ENCODE measurements at places on chromosomes 13 and 19.

DNA sequence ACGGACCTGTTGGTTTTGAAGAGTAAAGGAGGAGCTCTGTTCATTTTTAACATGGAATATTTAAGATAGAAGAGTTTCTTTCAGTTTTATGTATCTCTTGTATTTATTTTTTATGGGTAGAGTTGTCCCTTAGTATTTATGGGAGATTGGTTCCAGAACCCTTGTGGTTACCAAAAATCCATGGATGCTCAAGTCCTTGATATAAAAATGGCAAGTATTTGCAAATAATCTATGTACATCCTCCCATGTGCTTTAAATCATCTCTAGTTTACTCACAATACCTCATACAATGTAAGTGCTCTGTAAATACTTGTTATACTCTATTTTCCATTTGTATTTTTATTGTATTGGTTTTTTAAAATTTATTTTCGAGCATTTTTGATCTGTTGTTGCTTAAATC lies 63.1 kb downstream of the TM9SF2 start:
- DNase-seq = no peak

DNA sequence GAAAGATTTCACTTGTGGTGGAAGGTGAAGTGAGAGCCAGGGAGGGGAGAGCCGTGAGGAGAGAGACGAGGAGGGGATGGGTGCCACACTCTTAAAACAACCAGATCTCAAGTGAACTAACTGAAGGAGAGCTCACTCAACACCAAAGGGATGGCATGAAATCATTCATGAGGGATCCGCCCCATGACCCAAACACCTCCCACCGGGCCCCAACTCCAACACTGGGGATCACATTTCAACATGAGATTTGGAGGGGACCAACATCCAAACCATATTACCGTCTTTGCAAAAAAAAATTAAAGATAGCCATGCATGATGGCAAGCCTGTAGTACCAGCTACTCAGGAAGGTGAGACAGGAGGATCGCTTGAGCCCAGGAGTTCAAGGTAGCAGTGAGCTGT lies 34.9 kb upstream of the POP4 start:
- no peak for DNase-seq

DNA sequence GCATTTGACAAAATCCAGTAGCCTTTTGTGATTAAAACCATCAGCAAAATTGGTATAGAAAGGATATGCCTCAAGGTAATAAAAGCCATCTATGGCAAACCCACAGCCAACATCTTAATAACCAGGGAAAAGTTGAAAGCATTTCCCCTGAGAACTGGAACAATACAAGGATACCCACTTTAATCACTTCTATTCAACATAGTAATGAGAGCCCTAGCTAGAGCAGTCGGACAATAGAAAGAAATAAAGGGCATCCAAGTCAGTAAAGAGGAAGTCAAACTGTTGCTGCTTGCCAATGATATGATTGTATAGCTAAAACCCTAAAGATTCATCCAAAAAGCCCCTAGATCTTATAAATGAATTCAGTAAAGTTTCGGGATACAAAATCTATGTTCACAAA lies 1510.3 kb downstream of the PCDH9 start:
- DNase-seq = no peak

GRCh38 chr13:107548338-107548737 lies 667.0 kb downstream of the LIG4 start:
- no peak for DNase-seq

GRCh38 chr13:44267203-44267602 lies 106.4 kb upstream of the SERP2 start:
- DNase-seq = no peak

GRCh38 chr13:53499576-53500133 lies 471.0 kb downstream of the OLFM4 start:
- DNase-seq = no peak

- no peak for DNase-seq
These were observed 8.3 kb downstream of the CACTIN start for GRCh38 chr19:3618144-3618810.

DNA sequence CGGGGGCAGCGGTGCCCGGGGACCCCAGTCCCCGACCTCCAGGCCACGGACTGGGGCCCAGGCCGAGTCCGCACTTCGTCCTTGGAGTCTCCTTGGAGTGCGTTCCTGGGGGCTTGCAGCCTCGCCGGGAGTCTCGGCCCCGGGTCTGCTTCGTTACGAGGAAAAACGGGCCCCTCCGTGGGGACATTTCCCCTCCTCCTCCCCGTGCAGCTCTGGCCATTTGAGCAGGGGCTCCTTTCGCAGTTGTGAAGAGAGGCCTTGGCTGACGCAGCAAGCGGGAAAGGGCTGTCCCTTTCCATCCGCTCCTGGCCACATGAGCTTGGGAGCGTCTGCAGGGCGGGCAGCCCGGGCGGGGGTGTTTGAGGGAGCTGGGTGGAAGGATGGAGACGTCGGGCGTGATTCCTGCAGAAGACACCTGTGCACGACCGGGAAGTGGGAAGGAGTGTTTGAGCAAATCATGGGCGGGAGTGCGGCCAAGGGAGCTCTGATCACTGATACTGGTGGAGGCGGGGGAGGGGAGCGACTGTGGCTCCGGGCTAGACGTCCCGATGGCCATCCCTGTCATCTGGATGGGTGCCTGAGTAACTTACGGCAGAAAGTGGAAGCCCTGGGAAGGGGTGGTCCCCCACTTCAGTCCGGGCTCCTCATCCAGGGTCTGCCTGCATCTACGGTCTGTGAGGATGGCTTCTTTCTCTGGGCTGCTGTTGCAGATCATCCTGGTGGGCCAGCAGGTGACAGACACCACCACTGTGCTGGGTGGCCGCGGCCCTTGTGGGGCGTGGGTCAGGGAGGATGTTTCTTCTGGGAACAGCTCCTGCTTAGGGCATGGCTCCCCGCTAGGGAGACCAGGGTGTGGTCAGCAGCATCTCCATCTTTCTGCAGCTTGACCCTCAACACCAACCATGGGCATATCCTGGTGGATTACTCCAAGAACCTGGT lies 736 bp downstream of the GPI start:
- DNase-seq = no peak

DNA sequence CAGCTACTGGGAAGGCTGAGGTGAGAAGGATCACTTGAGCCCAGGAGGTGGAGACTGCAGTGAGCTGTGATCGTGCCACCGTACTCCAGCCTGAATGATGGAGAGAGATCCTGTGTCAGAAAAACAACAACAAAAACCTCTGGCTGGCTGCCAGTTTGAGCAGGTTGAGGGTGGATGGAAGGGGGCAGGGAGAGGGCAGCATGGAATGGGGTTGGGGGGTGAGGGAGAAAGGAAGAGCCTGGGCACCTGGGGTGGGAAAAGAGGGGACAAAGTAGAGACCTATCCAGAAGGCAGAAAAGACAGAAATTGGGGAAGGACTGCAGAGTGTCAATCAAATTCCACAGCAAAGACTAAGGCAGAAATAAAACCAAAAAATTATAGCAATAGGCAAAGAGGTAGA lies 4.7 kb downstream of the SLC1A5 start:
- no peak for DNase-seq

- no peak for DNase-seq
These were observed 795.9 kb upstream of the PCDH9 start for GRCh38 chr13:68026077-68026476.

DNA sequence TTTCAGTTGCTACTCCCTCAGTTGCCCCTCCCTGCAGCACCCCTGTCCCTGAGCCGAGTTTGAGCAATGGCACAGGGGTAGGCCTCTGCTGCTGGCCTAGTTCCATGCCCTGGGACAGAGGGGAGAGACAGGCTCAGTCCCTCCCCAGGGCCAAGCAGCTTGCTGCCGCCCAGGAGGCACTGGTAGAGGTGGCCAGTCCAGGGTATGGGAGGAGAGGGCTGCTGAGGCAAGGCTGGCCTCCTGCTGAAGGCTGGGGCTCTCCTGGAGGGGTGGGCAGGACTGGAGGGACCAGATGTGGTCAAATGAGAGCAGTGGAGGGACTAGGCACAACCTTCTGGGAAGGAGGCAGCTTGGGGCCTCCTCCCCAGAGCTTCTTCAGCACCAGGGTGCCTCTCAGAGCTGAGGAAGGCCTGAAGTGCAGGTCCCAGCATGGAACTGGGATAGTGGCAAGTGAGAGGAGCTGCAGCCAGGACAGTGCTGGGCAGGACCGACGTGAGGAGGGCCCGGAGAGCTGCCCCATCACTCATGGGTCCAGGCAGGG lies 29.8 kb upstream of the VSTM2B start:
- no peak for DNase-seq

DNA sequence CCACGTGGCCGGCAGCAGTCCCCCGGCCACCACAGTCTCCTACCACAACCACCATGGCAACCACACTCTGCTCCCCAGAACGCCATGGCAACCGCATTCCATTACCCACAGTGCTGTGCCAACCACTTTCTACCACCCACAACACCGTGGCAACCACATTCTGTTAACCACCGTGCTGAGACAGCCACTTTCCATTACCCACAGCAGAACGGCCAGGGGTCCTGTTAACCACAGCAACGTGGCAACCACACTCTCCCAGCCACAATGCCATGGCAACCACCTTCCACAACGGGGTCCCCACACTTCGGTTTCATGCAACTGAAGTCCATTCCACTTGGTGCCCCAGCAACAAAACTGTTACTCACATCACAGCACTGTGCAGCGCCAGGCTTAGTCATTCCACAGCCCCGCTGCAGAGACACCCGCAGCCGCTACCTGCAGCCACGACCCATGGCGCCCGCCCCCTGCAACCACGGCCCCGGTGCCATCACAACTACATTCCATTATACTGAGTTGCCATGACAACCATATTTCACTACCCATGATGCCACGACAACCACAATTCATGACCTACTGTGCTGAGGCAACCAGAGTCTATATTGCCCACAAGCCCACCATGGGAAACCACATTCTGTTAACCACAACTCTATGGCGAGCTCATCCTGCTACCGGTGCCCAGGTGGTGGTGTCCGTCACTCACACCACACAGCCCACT lies 10.0 kb downstream of the DPF1 start:
- DNase-seq = no peak

DNA sequence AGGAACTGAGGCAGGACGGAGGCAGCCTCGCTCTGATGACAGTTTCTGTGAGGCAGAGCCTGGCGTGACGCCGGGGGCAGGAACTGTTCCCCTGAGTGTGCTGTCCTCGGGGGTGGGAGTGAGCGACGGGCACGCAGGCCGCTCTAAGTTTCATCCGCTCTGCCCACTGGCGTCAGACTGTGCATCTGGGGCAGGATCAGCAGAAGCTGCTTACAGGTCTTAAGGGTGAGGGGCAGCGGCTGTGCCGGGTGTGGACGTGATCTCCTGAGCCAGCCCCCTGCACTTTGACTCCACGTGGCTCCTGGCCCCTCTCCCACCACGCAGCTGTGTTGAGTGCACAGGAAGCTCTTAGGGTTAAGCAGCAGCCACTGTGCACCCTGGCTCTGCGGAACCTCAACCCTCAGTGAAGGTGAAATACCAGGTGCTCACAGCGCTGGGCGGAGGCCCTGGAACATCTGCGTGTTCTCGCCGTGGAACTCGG lies 1.5 kb downstream of the GRK1 start:
- peak; percentile 49 for DNase-seq

- peak; percentile 31 for DNase-seq
These were observed 44.5 kb upstream of the GTF3A start for GRCh38 chr13:27379694-27380641.

DNA sequence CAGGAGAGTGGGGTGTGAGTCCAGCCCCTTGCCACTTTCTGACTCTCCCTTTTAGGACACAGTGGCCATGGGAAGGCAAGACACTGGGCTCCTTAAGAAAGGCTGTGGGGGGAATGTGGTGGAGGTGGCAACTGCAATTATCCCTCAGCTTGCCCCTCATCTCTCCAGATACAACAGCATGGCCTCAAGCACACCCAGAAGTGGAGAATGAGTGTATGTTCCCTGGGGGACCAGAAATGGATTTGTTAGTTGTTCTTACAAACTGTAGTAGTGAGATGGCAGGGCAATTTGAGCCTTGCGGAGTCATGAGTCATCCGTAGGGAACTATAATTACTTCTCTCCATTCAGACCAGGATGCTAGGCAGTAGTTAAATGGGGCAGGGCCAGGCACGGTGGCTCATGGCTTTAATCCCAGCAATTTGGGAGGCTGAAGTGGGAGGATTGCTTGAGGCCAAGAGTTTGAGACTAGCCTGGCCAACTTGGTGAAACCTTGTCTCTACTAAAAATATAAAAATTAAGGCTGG lies 25.6 kb upstream of the CXCL17 start:
- DNase-seq = no peak

DNA sequence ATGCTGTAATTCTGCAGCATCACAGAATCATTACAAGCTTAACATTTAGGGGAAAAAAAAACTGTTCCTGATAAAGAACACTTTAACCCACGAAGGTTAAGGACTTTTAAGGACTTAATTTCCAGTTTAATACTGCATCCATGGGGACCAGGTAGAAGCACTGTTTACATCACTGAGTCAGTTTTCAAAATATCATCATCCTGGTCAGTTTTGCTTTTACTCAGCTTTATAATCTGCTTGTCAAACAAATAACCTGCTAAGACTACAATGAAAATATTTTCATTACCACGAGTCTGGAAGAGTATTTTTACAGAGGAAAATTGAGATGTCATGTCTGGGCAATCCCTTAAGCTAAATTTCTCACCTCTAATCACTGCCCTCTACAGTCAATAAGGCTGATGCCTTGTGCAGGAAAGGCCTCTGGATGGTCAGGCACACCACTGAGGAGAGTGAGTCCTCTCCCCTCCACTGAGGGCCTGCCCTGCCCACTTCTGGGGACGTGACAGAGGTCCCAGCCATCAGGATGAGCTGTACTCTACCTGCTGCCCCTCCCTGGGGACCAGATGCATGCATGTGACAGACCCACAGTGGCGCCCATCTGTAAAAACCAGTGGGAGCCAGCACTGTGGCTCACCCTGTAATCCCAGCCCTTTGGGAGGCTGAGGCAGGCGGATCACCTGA lies 31.0 kb downstream of the FOXO1 start:
- DNase-seq = no peak

DNA sequence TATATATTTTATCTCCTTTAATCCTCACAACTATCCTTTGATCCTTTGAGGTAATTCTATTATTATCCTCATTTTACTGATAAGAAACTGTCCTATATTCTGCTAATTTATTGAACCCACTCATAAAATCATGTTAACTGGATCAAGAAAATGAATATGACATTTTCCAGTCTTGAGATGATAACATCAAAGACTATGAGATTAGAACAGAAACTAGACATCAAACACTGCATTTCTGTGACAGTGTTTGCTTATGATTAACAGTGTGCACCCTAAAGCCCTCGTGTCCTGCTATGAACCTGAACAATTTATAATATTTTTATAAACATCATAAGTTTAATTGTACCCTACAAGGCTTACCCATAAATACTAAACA lies 96.3 kb downstream of the TBC1D4 start:
- no peak for DNase-seq

GRCh38 chr13:49370371-49370770 lies 73.5 kb downstream of the CAB39L start:
- DNase-seq = no peak

DNA sequence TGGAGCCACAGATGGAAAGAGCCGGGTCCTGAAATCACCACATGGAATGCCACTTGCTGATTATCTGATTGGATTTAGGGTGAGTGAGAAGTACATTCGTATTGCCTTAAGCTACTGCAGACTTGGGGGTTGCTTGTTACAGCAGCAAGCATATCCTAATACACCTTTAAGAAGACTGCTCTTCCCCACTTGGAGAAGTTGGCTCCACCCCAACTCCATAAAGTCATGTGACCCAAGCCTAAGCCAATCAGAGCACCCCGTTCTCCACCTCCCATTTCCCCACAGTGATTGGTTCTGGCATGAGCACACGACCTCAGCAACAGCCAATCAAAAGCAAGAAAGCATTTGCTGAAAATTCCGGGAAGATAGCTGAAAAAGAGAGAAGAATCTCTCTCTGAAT lies 23.1 kb downstream of the CACNA1A start:
- DNase-seq = no peak
